ENCODE measurements at places on chromosomes 5 and 9.

GRCh38 chr5:40428126-40428525 is 251.6 kb upstream of the PTGER4 start:
- DNase-seq = no peak

DNA sequence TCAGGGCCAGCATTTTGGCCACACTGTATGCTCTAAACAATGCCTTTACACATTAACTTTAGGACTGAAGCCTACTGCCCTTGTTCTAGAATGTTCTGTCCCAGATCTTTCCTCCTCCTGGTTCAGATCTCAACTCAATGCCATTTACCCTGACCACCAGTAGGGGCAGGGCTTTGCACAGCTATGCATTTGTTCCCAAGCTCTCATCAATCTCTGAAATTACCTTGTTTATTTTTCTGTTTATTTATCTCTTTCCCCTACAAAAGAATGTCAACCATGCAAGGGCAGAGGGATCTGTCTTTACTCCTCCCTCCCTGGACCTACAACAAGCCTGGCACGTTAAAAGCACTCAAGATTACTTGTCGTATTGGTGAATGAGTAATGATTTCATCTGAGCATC is 612.9 kb downstream of the BNC2 start:
- DNase-seq = no peak

GRCh38 chr9:86202338-86202882 is 57.0 kb downstream of the C9orf153 start:
- DNase-seq = peak; percentile 30

DNA sequence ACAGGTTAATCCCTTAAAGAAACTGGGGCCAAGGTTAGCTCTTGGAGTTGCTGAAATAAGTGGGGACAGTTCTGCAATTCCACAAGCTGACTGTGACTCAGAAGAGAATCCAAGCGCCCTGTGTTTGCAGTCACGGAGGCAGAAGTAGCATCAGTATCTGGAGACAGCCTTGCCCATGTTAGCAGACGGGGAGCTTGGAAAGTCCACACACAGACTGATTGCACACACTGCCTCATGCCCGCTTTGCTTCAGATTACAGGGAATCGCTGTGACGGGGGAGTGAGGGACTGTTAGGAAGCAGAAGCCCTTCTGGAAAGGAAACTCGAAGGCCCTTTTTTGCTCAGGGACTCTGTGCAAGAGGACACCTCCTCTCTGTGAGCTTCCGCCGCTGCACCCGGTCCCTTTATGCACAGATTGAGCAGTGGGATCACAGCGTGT is 30.9 kb upstream of the PPP1R26 start:
- DNase-seq = no peak

GRCh38 chr5:172906888-172907287 is 52.3 kb upstream of the RPL26L1 start:
- no peak for DNase-seq

DNA sequence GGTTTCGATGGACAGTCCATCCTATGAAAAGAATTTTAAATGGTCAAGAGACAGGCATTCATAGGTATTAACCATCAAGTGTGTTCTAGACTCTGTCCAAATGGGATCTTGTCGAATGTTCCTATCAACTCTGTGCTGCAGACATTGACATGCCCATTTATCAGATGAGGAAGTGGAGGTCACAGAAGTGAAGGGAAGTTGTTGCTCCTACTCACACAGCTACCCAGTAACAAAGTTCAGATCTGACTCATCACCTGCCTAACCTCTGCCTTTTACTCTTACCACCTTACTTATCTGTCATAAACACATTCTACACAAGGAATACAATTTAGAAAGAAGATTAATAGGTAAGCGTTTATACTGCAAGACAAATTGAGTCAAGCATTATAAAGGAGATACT is 426.2 kb upstream of the BRINP1 start:
- DNase-seq = no peak

GRCh38 chr5:102666164-102666946 is 88.8 kb upstream of the PAM start:
- DNase-seq = no peak

DNA sequence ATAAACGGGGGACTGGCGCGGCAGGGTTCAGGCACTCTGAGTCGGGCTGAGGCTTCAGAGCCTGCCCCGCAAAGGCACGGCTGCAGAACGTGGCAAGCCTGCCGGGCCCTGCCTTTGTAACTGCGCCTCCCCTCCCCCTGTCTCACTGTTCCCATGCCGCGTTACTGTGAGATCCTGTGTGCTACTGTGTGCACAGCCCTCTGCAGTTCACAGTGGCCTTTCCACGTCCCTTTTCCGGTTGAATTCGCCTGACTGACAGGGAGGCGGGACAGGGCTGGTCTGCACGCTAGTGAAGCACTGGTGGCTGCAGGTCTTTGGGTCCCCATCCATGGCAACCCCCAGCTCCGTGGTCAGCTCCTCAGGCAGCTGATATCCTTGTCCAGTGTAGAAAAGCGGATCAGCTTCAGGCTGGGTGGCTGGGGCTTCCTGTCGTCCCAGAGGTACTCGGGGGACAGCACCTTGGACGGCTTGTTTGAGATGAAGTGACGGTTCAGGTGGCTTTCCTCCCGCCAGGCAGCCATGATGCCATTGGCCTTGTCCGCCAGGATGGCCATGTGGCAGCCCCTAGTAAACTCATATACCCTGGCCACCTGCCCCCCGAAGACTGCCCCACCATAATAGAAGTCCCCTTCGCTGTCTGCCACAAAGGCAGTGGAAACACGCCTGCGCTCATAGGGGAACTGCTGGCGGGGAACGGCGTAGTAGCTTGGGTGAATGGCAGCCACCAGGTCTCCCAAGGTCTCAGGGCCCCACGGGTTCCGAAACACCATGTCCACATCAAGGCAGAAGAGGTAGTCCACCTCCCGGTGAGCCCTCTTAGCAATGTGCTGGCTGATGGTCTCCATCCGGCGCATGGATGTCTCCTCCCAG is 10.3 kb downstream of the GBGT1 start:
- DNase-seq = no peak

- no peak for DNase-seq
These were observed 179.0 kb downstream of the MAN2A1 start for GRCh38 chr5:109868737-109869136.

GRCh38 chr9:125346080-125346732 is 84.6 kb downstream of the GAPVD1 start:
- DNase-seq = no peak

DNA sequence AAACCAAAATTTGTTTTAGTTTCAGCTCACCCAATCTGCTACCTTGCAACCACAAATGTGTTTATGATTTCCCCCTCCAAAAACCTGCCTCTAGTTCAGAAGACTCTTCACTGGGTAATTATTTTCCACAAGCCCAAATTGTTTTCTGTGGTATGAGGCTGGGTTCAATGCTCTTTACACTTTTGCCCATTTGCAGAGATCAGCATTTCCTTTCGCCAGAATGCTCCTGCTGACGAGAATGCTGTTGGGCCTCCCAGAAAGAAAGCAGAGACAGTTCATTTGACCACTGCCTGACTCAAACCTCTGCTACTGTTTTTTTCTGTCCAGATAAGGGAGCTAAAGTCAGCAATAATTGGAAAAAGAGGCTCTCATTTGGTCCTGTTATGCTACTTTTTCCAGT is 427.3 kb downstream of the PDE4D start:
- no peak for DNase-seq

GRCh38 chr9:73152543-73152844 is 829 bp downstream of the ANXA1 start:
- no peak for DNase-seq

- DNase-seq = no peak
These were observed 4.3 kb upstream of the LNPEP start for GRCh38 chr5:96931605-96932004.

DNA sequence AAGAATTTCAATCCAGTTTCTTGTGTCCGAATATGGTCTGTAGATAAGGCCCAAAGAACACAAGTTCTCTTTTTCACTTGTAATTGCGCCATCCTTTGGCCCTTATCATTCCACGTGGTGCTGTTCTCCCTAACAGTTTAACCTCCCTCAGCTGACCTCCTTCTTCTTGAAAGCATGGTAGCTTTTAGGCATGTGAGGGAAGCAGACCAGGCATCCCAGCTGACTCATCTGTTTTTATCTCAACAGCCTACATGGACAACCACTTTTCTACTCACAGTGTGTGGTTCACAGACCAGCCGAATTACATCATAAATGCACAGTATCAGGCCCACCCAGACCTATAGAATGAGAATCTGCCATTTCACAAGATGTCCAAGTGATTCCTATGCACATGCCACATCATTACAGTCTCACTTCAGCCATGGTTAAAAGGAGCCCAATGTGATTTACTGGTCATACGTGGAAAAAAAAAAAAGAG is 26.9 kb upstream of the PLIN2 start:
- peak; percentile 20 for DNase-seq

DNA sequence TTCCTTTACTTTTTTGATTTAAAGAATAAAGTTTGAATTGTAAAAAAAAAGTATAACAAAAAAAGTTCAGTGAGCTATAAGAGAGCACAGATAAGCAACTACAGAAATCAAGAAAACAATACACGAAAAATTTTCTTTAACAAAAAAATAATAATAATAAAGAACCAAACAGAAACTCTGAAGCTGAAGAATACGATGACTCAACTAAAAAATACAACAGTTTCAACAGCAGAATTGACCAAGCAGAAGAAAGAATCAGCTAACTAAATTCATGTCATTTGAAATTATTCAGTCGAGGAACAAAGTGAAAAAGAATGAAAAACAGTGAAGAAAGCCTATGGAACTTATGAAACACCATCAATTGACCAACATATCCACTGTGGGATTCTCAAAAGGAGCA is 177.7 kb downstream of the NDUFS4 start:
- DNase-seq = no peak

DNA sequence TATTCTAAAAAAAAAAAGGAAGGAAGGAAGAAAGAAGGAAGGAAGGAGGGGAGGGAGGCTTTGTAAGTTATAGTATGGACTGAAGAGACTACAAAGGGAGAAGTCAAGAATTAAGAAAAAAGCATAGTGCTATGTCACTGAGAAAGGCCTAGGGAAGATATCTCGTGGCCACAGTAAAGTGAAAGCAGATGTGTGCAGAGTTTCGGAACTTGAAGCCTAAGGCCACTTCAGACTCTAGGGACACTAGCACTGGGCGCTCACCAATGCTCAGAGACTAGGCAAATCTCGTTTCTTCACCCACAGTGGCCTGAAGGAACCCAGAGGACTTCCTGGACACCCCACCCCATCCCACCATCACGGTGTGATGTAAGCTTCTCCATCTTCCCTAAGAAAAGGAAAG is 181.4 kb upstream of the TRPM3 start:
- DNase-seq = no peak

- DNase-seq = no peak
These were observed 1.2 kb upstream of the RFK start for GRCh38 chr9:76395381-76395780.

GRCh38 chr5:72156946-72157624 is 49.8 kb downstream of the MAP1B start:
- DNase-seq = no peak

GRCh38 chr5:146313027-146313426 is 25.6 kb upstream of the POU4F3 start:
- no peak for DNase-seq

GRCh38 chr5:107919969-107920368 is 249.2 kb upstream of the EFNA5 start:
- no peak for DNase-seq

GRCh38 chr9:75429531-75430475 is 341.5 kb downstream of the OSTF1 start:
- peak; percentile 49 for DNase-seq

- no peak for DNase-seq
These were observed 94.2 kb upstream of the VCAN start for GRCh38 chr5:83377131-83377865.

DNA sequence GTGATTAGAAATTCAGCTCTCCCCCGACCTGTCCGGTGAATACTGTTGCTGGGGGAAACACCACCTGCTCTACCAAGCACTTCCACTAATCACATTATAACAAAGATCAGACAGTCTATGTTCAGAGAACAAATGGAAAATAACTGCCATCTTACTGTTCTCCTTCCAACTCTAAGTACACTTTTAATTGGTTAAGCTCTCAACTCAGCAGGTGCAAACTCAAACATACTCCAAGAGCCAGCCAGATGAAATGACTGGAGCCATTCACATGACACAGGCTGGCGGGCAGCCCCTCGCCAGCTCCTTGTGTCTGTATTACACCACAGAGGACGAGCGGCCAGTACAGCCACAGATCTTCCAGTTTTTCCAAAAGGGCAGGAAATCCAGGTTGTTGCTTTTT is 16.1 kb downstream of the LIFR start:
- DNase-seq = peak; percentile 80

DNA sequence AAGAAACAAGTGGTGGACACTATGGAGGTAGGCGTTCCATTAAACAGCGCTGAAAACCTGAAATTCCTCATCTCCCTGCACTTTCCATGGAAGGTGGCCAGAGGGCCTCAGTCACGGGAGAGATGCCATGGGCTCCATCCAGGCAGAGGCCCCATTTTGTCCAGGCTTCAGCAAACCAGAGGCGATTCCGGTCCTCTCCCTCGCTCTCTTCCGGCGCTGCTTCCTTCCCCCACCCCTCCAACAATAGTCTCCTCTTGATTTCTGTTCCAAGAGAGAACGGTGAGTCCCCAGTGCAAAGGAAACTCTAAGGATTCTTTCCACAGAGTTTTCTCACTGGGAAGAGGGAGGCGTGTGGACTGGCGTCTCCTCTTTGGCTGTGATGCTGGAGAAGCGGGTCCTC is 7.5 kb downstream of the ZNF366 start:
- DNase-seq = no peak

DNA sequence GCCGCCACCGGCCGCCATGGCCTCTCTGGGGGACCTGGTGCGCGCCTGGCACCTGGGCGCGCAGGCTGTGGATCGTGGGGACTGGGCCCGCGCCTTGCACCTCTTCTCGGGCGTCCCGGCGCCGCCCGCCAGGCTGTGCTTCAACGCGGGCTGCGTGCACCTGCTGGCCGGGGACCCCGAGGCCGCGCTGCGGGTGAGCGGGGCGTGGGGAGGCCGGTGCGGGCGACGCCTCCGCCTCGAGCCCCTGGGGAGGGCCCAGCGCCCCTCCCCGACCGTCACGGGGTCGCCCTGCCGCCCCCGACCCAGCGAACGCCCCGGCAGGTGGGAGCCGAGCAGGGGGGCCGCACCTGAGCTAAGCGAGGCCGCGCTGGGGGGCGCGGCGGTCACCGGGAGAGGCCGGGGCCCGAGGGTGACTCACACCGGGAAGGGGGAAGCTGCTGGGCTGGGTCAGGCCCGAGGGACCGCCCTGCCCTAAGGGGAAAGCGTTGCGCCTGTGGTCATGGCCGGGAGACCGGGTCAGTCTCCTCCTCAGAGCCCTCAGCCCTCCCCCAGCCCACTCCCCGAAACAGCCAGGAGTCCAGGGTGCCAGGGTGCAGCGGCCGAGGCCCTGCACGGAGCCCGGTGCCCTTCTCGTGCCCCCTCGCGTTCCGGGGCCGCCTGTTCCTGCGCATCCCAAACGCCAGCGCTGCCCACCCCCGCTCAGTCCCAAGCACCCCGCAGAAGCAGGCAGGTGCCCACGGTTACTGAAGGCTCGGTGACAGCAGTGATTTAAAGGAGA is 510 bp downstream of the NOXA1 start:
- no peak for DNase-seq

GRCh38 chr5:84162695-84163094 is 222.0 kb downstream of the EDIL3 start:
- no peak for DNase-seq

- no peak for DNase-seq
These were observed 42.6 kb downstream of the HMCN2 start for GRCh38 chr9:130308081-130308571.

Data from globus pallidus (tissue), 1 donor.